A549 treated with CpdA at 1 μM for 4 hours (cell line): ENCODE measurements at places on chromosomes 7 and 10. TPM values are rescaled to one million over a fixed set of nuclear protein-coding genes. Genes with fewer than 3 reads are reported as not detected.

The DPY19L1 gene
- total RNA-seq, result 41.6 to 47.0 TPM (median 45.9 TPM) in 5 replicates

The NUTM2A gene
- total RNA-seq, result 0.07 to 0.16 TPM (median 0.10 TPM) in 4 of 5 replicates, not detected in the other

The PARD3 gene
- 71.5 to 102 TPM (median 82.7 TPM) in 5 replicates for total RNA-seq

The LLCFC1 gene
- total RNA-seq, result not detected in 5 replicates

The TFEC gene
- total RNA-seq, result 0.01 to 0.10 TPM in 2 of 5 replicates, not detected in the others

The AMPH gene
- 0.02 to 0.12 TPM in 2 of 5 replicates, not detected in the others for total RNA-seq

The TRPV5 gene
- not detected in 5 replicates for total RNA-seq

The FRG2B gene
- 0.24 TPM in 1 of 5 replicates, not detected in the others for total RNA-seq

The MYH16 gene
- 0.64 to 1.0 TPM (median 0.84 TPM) in 5 replicates for total RNA-seq

The CCNJ gene
- total RNA-seq, result 5.6 to 7.9 TPM (median 6.1 TPM) in 5 replicates

The OPALIN gene
- not detected in 5 replicates for total RNA-seq

The GRM8 gene
- total RNA-seq, result 0.11 to 0.15 TPM in 2 of 5 replicates, not detected in the others
